ENCODE measurements at places on chromosomes 11 and 22. TPM values are rescaled to one million over a fixed set of nuclear protein-coding genes. Genes with fewer than 3 reads are reported as not detected.

Gene RFPL2
- total RNA-seq, result 0.17 TPM

Gene TYMP
- total RNA-seq, result 33.0 TPM

Gene OR5M10
- total RNA-seq, result not detected

Gene SCGB1D2
- not detected for total RNA-seq

Gene CCDC81
- 0.25 TPM for total RNA-seq

Gene OR5B21
- not detected for total RNA-seq
